ENCODE measurements at places on chromosomes 16 and 17.

DNA sequence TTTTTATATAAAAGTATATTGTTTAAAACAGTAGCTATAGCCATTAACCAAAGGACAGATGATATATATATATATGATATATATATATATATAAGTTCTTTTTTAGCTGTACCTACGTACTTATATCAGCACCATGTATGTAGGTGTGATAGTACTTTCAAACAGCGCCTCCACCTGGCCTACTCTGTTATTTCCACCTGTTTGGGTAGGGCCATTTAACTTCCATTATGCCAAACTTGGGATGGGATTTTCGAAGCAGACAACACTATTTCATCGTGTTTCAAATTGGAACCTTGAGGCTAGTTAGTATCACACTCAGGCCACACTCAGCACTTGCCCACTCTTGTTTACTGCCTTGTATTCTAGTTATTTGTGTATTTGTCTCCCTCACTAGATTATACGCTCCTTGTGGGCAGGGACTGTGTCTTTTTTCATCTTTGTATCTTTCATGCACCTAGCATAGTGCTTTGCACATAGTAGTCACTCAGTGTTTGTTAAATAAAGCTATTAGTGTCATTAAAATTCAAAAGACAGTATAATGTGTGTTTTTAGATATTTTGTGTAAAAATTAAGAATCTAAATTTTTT is 11.8 kb upstream of the CLTC start:
- DNase-seq: no peak

DNA sequence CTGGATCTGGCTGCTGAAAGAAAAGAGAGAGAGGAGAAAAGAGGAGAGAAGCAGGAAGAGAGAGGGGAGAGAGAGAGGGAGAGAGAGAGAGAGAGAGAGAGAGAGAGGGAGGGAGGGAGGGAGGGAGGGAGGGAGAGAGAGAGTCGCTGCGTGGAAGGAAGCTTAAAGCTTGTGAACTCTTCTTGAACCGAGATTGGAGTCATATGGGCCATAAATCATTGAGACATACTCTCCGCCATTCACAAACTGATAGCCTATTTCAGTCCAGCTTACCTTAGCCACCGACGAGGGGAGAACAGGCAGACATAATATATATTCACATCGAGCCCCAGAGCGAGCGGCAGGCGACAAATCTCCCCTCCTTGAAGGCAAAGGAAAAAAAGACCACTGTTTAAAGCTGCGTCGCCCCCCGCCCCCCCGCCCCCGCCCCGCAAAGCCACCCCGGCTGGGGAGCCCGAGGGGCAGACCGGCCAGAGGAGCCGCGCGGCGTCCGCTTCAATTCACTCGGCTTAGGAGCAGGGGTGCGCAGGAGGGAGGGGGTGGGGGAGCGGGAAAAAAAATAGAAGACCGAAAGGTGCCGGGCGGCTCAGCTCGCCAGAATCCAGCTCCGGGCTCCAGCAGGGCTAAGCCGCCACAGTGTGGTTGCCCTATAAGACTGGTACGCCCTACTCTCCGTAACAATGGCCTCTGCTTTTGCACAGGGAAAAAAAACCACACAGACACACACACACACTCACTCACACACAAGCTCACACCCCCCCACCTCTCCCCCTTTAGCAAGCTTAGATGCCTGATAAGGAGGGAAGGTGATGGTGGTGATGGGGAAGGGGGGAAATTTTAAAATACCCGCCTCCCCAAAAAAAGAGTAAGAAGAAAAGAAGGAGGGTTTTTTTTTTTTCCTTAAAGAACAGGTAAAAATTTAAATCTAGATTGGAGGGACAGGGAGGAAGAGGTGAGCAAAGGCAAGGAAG is 10.6 kb upstream of the HOXB2 start:
- DNase-seq: no peak

GRCh38 chr17:21680366-21680765 is 12.0 kb upstream of the KCNJ18 start:
- no peak for DNase-seq

GRCh38 chr17:78842881-78843565 is 2.4 kb upstream of the USP36 start:
- DNase-seq: no peak

DNA sequence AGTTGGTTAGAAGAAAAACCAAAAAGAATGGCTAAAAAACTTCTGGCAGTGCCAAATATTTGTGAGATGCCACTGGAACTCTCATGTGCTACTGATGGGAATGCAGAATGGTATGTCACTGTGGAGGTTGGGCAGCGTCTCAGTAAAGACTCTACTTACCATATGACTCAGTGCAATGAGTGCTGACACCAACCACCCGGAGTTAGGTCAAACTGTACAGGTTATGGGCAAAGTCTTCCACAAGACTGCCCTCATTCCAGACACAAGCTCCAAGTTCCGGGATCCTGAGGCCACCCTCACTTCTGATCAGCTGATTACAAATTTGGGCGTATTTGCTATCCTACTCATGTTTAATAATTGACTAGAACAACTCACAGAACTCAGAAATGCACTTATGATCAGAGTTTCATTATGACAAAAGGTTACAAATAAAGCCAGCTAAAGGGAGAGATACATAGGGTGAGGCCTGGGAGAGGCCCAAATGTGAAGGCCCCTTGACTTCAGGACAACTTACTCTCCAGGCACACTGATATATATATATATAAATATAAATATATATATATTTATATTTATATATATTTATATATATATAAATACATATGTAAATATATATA is 114.9 kb downstream of the TRIM37 start:
- no peak for DNase-seq

- no peak for DNase-seq
These were observed 26.0 kb upstream of the MRC2 start for GRCh38 chr17:62601471-62601870.

DNA sequence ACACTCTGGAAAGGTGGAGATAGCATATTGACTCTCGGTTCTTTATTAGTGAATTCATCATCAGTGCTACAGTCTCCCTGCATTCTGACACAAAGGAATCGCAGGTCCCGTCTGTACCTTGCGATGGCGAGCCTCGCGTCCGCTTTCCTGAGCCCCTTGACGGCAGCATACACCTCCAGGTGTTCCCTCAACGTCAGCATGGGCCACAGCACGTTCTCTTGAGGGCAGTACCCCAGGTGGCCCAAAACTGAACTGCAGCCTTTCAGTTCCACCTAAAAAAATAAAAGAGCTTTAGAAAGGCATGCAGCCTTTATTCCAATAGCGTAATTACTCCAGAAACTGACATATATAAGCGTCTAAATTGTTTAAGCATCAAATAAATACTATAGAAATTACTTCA is 24.2 kb upstream of the ABCA9 start:
- DNase-seq: no peak

- DNase-seq: no peak
These were observed 32.4 kb upstream of the METTL9 start for GRCh38 chr16:21566891-21567414.

DNA sequence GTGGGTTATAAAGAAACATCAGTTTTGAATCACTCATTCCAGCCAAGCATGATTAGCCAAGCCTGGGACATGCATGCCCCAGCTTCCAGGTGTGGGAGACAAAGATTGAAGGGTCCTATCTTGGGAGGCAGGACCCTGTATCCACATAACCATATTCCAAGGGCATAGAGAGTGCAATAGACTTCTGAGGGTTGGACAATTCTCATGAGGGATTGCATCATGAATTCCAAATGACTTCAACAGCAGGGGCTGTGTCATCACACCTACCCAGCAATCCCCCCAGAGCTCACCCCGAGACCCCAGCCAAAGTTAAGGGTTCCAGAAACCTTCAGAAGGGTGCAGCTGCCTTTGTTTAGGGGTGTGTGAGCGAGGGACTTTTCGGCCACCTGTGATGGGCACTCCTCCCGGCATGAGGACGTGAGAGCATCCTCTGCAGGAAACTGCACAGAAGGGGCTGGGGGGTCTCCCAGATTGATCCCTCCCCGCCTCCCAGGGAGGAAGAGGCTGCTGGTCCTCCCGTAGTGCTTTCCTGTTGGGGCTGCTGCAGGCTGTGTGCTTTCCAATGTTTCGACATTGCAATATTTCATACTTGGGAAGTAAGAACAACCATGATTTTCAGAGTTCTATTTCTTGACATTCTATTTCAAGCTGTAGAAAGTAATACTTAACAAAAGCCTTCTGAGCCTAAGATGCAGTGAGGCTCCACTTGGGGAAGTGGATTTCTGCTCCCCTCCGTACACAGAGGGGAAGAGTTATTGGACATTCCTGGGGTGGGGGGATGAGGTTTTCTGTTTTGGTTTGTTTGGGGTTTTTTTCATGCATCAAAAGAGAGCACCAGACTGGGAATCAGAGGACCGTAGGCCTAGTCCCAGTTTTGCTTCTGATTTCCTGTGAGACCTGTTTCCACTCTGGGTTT is 13.3 kb upstream of the PITPNM3 start:
- no peak for DNase-seq

GRCh38 chr17:62566996-62567578 is 60.4 kb upstream of the MRC2 start:
- DNase-seq: no peak

DNA sequence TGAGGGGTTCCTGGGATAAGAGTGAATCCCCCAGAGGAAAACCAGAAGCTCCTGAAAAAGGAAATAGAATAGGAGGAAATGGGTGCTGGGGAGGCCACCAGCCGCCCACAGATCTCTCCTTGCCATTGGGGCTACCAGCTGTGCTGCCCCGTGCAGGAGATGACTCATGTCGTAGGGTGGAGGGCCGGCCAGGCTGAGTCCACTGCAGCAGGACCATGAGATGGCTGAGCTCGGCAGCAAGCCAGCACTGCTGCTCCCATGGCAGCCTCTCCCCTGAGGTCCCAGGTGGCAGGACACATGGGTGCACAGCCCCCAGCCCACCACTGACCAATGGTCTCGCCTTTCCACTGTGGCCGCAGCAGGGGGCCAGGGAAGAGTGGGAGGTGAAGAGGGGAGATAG is 95.5 kb downstream of the GNAO1 start:
- no peak for DNase-seq

DNA sequence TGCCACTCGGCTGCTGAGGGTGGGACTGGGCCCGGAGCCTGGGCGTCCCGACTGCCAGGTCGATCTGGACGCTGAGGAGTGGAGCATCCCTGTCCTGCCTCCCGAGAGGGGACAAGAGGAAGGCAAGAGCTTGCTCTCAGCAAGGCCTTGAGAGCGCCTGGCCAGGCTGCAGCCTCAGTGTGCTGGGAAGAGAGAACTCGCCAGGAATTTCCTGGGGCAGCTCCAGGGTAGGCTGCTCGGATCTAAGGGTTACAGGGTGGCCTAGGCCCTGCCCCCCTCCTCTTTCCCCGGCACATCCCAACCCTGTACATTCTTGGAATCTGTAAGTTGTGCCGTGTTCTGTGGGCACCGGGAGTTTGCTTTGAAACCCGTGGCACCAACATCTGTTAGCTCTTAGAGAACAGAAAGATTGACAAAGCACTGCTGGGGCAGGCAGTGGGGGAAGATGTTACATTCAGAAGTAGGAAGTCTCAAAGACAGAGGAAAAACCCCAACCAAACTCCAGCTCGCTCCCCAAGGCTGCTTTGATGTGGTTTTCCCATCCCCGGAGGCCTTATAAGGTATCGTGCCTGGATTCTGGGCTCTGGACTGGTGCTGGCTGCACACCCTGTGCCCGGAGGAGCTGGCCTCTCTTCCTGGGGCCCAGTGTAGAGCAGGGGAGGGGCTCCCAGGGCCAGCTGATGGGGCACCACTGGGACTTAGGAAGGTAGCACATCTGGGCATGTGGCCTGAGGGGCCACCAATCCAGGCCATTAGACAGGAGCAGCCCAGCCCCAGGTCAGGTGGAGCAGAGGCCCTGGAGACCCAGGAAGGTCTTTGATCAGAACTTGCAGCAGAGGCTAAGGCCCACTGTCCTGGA is 55.2 kb downstream of the NKD1 start:
- no peak for DNase-seq

DNA sequence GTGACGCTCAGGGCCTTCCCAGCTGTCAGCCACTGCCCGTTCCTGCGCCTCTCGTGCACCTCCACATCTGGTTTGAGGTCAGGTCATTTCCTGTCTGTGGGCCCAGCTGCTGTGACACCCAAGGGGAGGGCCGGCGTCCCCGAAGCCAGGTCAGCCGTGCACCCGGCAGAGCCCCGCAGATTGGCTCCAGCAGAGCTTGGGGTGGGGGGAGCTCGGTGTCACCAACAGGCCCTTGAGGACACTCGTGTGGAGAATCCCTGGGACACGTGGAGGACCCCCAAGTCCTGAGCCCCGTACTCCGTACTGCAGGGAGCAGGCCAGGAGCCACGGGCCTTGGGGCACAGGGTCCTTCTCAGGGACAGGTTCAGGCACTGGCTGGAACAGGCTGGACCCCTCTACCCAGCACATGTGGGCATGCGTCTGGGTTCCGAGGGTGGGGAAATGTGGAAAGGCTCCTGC is 4.8 kb downstream of the SPATA2L start:
- DNase-seq: no peak

GRCh38 chr17:41796121-41796895 is 9.8 kb upstream of the JUP start:
- DNase-seq: no peak

DNA sequence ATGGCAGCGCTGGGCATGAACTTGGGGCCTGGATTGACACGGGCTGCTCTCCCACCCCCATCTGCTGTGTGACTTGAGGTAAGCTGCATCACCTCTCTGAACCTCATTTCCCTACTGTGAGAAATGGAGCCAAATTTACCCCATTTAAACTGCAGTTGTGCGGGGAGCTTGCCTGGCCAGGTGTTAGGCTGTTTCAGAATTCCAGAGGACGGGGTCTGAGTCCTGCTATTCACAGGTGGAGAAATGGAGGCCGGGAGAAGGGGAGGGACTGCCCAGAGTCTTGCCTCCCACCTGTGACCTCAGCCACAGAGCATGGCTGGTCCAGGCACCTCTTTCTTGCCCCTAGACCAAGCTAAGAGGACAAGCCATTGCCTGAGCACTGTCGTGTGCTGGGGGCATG is 12.8 kb downstream of the KCNJ12 start:
- no peak for DNase-seq

DNA sequence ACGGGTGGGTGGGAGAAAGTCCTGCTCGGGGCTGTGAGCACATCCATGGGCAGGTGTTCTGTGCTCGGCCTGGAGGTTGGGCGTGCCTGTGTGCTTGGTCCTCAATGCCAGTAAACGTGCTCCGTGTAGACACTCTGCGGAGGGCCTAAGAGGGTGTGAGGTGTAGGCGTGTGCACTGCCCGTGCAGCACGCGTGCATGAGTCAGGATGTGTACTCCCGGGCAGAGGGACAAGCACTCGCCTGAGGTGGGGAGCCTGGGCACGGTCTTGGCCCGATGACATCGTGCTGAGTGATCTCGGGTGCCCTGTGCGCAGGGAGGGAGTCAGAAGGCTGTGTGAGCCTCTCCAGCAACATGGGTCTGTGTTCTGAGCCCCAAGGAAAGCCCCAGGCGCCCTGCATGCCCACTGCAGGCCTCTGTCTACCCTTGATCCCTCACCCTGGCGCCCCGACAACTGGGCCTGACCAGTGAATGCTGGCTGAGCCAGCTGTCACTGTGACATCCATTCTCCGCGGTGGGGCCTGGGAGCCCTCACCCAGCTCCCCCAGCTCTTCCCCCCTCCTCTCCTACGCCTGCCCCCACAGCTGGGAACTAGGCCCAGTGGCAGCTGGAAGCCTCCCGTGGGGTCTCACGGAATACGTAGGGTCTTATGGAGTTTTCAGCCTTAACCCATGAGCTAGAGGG is 23.5 kb upstream of the NXPH3 start:
- DNase-seq: no peak

GRCh38 chr17:73228748-73229236 is 32.9 kb downstream of the CPSF4L start:
- DNase-seq: no peak

- no peak for DNase-seq
These were observed 2.2 kb upstream of the TMEM94 start for GRCh38 chr17:75454193-75454592.
